ENCODE measurements at places on chromosomes 2 and 18.
A peak's percentile ranks its signal among the peaks of the same experiment; 100 is the strongest.

DNA sequence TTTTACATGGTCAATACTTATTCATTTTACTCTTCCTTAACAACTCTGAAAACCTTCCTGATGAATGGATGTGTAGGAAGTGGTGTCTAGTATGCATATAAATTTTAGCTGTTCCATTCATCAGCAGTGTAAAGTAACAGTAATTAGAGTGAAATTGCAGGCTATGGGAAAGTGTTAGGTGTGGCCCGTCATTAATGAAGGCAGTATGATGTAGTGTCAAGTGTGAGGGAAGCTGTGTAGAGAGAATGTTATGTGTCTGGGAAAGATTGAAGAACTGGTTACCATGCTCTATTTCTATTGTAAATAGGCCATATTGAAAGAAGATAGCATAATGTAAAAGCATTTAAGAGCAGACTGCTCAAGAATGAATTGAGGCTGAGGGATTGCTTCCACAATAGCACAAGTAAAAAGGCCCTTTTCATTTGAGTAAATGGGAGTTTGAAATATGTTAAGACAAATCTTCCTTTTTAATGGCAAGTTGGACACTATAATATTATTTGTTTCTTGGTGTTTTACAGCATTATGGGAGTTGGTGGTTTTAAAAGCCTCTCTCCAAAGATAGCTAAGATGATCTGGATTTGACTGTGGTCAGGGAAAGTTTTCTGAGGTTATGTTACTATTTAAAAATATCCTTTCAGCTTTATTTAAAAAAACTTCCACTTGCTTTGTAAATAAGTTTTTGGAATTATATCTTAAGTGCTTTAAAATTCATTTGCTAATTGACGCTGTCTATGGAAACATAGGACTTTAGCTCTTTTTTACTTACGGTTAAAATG lies 401.0 kb upstream of the ZEB2 start:
- no peak for DNase-seq

DNA sequence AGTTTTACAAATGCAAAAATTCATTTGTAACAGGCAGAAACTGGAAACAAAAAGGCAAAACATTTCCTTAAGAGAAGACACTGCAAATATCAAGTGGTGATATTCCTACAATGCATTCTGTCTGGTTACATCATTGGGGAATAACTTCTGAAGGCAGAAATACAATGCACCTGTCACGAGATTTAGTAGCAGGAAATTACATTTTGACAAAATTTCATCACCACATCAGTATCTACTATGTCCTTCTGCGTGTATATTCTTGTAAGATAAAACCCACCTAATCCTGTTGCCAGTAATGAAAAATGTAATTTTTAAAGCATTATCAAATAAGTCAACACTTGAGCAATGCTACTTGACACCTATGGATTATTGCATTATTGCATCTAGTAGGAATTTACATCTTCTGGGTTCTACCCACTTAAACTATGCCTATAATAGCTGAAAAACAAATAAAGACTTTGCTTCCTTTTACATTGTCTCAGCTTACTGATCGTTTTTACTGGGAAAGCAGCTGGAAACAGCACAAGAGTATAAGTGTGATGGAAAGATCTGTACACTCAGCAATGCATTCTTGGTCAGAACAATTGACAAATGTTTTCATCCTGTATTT lies 59.5 kb downstream of the IRS1 start:
- DNase-seq = no peak

DNA sequence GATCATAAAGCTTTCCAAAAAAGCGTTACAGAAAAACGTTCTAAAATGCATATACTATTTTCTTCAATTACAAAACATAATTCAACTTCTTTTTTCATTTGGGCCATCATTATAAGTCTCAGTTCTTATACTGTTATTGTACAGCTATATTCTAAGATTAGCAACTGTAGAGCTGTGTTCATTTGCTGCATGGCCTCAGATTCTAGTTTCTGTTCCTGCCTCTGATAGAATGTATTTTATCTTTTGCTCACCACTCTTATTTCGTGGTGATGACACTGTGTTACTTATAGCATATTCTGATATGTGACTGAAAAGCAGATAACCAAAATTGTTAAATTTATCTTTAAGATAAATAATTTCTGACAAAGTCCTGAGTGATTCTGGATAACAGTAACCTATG lies 67.2 kb downstream of the PTRHD1 start:
- DNase-seq = no peak

DNA sequence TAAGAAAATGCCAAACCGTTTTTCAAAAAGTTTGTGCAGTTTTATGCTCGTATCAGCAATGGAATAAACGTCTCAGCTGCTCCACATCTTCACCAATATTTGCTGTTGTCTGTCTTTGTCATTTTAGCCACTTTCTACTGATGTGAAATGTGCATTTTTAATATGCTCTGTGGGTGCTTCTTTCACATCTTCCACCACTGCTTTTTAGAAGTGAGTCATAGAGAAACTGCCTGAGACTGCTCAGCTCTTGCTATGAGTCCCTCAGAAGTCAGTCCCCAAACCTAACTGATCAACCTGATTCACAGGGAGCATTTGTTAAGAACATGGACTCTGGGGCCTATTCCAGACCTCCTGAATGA lies 41.0 kb upstream of the EPC2 start:
- no peak for DNase-seq

- DNase-seq = no peak
Observed at GRCh38 chr2:174024524-174025270, 59.5 kb upstream of the SP3 start.

- no peak for DNase-seq
Observed at GRCh38 chr2:163247847-163248220, 409.3 kb upstream of the KCNH7 start.

DNA sequence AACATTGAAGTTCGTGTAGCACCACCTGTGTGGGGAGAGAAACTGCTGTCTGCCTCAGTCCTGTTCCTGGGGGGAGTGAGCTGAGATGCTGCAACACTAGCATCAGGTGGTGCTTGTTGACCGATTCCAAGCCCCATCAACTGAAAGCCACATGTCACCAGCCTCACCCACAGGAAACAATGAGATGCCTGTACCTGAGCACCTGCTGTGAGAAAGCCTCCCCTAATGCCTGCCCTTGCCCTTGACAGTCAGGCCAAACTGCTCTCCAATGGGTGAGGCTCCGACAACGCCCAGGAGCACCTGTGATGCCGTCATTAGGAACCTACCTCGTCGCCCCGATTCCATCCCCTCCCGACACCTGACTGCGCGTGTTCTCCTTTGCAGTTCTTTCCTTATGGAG lies 104.6 kb downstream of the SMC6 start:
- DNase-seq = no peak

DNA sequence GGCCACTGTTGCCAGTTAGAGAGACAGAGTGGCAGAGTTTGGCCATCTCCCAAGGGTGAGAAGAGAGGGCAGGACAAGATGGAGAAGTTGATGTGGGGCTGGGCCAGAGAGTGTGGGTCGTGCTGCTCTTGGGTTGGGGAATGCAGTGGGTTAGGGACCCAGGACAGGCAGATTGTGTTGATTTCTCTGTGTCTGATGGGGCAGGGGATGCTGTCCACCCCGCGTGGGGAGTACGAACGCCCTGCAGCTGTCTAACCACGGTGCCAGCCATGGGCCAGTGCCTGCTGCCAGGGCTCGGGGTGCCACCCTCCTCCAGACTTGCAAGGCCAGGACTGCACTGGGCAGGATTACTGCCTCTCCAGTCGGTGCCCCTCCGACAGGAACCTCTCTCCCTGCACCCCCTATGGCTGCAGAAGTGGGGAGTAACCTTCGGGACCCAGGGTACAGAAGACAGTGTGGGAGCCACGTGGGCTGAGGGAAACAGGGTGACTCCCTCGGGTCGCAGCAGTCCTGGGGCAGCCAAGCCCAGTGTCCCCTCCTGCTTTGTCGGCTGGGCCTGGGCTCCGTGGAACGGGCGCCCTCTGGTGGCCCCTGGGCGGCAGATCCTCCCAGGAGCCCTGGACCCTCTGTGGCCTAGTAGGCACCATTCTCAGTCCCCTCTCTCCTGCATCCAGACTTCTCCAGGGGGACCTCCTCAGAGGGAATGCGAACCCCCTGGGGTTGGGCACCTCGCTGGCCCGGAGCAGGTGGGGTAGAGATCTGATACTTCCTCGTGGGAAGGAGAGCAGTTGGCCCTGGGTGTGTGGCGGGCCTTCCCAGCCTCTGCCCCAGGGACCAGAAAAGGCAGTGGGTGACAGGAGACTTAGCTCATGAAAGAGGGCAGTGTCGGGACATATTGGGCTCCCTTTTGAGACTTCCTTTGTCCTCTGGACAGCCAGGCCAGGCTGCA lies 2.7 kb downstream of the GPC1 start:
- peak; percentile 52 for DNase-seq

- DNase-seq = no peak
Observed at GRCh38 chr2:157929871-157930667, 53.9 kb upstream of the ACVR1 start.

- DNase-seq = no peak
Observed at GRCh38 chr2:161418715-161419637, 2.9 kb downstream of the TBR1 start.

GRCh38 chr2:151947813-151948165 lies 119.6 kb upstream of the ARL5A start:
- no peak for DNase-seq

DNA sequence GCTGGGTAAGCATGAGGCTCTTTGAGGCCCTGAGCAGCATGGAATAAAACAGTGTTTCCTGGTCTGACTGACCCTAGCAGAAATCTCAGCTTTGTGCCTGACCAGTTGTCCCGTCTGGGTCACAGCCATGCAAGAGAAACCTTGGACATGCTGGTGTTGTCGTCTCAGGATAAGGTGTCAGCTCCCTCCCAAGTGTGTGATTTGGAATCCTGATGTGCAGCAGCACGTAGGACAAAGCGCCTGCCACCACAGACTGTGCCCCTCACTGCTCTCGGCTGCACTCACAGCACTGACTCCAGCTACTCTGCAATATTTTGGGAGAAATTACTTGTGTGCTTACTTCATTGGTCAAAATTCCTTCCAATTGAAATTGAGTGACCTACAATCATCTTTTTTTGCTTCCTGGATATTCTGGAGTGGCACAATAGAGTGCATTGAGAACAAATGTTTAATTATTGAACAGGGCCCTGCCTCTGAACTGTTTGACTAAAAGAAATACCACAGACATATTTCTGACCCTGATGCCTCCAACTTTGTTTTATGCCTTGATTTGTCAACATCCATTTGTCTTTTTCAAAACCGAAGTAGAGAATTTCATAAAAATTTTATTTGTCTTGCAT lies 352.4 kb downstream of the SOCS6 start:
- no peak for DNase-seq

DNA sequence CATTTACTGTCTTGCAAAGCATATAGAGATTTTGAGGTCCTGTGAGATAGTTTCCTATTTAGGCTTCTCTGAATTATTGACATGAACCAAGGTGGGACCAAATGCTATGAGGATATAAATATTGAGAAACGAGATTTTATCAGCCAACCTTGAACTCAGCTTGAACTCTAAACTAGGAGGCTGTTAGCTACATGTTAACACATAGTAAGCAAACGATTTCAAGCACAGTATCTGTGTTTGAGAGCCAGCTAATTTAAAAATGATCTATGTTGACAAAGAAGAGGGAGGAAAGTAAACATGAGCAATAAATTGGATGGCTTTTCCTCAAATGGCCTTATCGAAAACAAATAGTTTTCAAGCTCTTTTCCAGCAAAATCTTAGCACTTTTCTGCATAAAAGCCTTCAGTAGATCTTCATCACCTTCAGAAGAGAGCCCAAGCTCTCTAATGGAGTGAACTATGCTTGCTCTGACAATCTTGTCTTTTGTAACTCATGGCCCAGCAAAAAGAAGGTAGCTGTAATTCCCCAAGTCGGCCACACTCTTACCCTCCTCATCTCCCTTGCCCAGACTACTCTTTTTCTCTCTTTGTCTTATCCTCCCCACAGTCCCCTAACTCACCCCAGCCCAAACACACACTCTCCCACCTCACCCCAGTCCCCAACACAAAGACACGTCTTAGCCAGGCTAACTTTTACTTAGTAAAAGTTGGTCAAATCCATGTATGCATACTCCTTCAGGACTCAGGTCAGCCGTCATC lies 14.7 kb downstream of the CD28 start:
- DNase-seq = no peak

- no peak for DNase-seq
Observed at GRCh38 chr2:163191372-163191771, 352.8 kb upstream of the KCNH7 start.

DNA sequence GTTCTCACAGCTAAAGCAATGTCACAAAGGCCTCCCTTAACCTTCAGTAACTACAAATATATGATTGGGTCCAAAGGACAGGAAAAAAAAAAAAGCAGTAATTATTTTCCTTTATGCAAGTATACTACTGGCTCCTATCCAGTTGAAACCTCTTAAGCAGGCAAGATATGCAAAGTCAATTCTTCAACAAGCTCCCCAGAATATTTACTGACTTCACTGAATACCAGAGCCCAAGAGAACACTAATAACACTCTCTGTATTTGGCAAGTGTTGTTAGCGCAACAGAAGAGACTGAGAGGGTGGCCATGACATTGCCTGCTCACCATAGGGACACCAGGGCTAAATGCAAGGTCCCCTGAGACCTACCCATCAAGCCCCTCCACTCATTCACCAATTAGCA lies 74.5 kb downstream of the AP1S3 start:
- no peak for DNase-seq

DNA sequence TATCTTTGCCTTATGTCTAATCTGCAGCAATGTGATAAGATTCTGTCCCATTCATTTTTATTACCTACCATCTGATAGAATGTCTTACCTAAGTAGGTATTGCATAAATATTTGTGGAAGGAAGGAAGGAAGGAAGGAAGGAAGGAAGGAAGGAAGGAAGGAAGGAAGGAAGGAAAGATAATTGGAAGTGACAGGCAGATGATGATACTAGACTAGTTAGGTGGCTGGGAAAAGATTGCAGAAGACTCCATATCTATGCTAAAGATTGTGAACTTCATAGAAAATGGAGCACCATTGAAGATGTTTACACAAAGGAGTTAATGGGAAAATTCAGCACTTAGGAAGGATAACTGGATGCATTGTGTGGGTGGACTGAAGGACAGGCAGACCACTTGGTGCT lies 909.0 kb downstream of the EPHA4 start:
- no peak for DNase-seq

GRCh38 chr2:120583851-120584570 lies 151.7 kb upstream of the GLI2 start:
- no peak for DNase-seq

Data from activated T-helper 1 cell treated with Interleukin-2 at 50 U/mL for 16 hours (primary cell).